Activated naive CD8-positive, alpha-beta T cell treated with anti-CD3 and anti-CD28 coated beads for 36 hours (primary cell): ENCODE measurements at places on chromosomes 16 and 17.

DNA sequence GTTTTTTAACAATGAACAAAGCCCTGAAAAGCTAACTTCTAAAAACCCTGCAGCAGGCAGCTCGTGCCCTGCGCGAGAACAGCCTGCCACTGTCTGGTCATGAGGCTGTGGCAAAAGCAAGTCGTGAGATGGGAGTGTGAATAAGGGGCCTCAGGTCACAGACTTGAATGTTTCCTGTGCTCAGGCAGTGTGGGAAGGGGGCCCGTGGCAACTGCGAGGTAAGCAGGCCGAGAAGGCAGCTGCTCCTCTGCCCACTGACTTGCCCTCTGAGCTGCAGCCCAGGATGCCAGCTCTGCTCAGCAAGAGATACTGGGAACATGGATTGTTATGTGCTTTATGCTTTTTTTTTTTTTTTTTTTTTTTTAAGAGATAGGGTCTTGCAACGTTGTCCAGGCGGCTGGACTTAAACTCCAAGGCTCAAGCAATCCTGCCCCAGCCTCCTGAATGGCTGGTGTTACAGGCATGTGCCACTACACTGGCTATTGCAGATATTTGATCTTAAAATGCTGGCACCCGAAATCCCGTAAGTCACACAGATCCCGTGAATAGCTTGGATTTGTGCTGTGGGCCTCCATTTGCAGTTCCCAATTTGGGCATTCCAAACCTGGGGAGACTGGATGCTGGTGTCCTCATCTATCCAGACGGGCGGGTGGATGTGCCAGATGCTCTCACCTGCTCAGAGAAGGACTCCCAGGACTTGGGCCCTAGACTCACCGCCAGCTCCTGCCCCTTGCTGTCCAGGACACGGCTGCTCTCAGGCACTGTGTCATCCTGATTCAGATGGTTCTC is 44.0 kb downstream of the UBN1 start:
- H3K36me3 ChIP-seq = no peaks in the 10 kb centered on the region
- no peaks in the 10 kb centered on the region for H3K4me1 ChIP-seq
- no peak overlapping the region for H3K27ac ChIP-seq

- H3K27ac ChIP-seq = no peak overlapping the region
- no peak overlapping the region for H3K4me3 ChIP-seq
- peaks cover 31% of the 10 kb centered on the region for H3K4me1 ChIP-seq
- peaks cover 4% of the 10 kb centered on the region for H3K27me3 ChIP-seq
- no peak for DNase-seq
Measured at GRCh38 chr17:3735515-3735914, 11.8 kb downstream of the HASPIN start.

GRCh38 chr17:78840530-78840779 is 159 bp downstream of the USP36 start:
- DNase-seq = no peak
- H3K27ac ChIP-seq = peak overlapping the region; percentile 95
- peaks cover 36% of the 10 kb centered on the region for H3K36me3 ChIP-seq
- H3K4me1 ChIP-seq = peaks cover 29% of the 10 kb centered on the region
- H3K27me3 ChIP-seq = no peaks in the 10 kb centered on the region
- H3K4me3 ChIP-seq = peak overlapping the region; percentile 88

DNA sequence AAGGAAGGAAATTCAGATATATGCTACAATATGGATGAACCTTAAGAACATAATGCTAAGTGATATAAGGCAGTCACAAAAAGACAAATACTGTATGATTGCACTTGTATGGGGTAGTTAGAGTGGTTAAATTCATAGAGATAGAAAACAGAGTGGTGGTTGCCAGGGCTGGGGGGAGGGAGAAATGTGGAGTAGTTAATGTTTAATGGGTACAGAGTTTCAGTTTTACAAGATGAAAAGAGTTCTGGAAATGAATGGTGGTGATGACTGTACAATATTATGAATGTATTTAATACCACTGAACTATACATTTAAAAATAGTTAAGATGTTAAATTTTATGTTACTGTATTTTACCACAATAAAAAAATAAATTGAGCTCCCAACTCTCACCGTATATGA is 157.9 kb downstream of the TOX3 start:
- no peak for DNase-seq
- H3K27ac ChIP-seq = no peak overlapping the region
- H3K27me3 ChIP-seq = no peaks in the 10 kb centered on the region
- no peak overlapping the region for H3K4me3 ChIP-seq

DNA sequence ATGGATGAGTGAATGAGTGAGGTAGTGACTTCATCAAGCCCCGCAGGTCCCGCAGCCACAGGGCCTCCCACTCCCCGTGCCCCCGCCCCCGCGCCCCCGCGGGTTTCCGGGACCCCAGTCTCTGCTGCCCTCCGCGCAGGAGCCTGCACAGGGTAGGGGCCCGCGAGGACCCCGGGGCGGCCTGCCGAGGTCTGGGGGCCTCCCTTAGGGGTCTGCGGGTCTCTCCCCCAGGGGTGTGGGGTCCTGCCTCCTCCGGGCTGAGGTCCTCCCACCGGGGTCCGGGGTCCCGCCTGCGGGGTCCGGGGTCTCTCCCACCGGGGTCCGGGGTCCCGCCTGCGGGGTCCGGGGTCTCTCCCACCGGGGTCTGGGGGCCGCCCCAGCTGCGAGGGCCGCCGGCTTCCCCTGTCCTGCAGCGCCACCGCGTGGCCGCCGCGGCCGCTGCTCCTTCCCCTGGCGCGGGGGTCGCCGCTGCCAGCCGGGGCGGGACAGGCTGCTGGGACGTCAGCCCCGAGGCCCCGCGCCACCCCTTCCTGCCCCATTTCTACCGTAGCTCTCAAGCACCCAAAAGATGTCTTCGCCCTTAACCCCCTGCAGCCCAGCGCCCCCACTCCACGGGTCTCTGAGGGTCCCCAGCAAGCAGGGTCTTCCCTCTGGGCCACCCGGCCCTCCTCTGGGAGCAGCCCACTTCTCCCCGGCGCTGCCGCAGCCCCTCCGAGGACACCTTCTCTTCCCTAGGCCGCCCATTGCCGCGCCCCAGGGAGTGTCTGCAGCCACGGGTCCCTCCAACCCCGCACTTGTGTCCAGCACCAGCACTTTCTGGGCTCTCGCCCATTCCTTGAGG is 10.4 kb upstream of the CHMP6 start:
- H3K4me1 ChIP-seq = peaks cover 8% of the 10 kb centered on the region
- no peak overlapping the region for H3K4me3 ChIP-seq
- H3K27ac ChIP-seq = no peak overlapping the region
- H3K36me3 ChIP-seq = no peaks in the 10 kb centered on the region
- H3K27me3 ChIP-seq = peaks cover 22% of the 10 kb centered on the region

DNA sequence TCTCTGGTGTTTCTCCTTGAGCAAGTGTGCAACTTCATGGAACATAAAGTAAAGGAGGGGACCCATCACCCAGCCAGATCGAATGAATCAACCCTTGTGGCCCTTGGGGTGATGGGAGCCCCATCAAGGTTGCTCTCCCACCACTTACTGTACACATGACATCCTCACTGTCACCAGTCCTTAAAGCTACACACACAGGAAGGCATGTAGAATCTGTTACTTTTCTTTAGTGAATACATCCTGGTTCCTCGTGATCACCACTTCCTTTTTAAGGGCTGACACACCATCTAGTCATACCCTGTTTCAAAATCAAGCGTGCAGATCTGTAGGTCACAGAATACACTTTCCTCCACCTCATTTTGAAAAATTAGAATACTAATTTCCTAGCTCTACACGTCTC is 22.6 kb upstream of the MPHOSPH6 start:
- peak; percentile 7 for DNase-seq
- peaks cover 19% of the 10 kb centered on the region for H3K4me1 ChIP-seq
- peaks cover 1% of the 10 kb centered on the region for H3K36me3 ChIP-seq
- peak overlapping the region; percentile 89 for H3K27ac ChIP-seq

DNA sequence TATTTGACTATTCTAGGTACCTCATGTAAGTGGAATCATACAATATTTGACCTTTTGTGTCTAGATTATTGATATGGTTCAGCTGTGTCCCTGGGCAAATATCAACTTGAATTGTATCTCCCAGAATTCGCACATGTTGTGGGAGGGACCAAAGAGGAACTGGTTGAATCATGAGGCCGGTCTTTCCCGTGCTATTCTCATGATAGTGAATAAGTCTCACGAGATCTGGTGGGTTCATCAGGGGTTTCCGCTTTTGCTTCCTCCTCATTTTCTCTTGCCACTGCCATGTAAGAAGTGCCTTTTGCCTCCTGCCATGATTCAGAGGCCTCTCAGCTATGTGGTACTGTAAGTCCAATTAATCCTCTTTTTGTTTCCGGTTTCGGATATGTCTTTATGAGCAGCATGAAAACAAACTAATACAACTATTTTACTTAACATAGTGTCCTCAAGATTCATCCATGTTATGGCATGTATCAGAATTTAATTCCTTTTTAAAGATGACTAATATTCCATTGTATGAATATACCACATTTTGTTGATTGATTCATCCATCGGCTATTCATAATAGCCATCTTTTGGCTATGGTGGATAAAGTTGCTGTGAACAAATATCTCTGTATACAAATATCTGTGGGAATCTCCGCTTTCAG is 129.1 kb downstream of the FTO start:
- DNase-seq = no peak
- no peaks in the 10 kb centered on the region for H3K27me3 ChIP-seq
- H3K27ac ChIP-seq = no peak overlapping the region

- no peaks in the 10 kb centered on the region for H3K27me3 ChIP-seq
- no peak overlapping the region for H3K27ac ChIP-seq
- H3K36me3 ChIP-seq = peaks cover 6% of the 10 kb centered on the region
- DNase-seq = no peak
- no peak overlapping the region for H3K4me3 ChIP-seq
- peaks cover 19% of the 10 kb centered on the region for H3K4me1 ChIP-seq
Measured at GRCh38 chr17:73617501-73617900, 26.7 kb downstream of the SDK2 start.

GRCh38 chr16:90070440-90070839 is 6.7 kb downstream of the PRDM7 start:
- no peaks in the 10 kb centered on the region for H3K36me3 ChIP-seq
- no peak for DNase-seq
- H3K27me3 ChIP-seq = peaks cover 4% of the 10 kb centered on the region
- H3K4me3 ChIP-seq = no peak overlapping the region
- no peak overlapping the region for H3K27ac ChIP-seq
- H3K4me1 ChIP-seq = no peaks in the 10 kb centered on the region

DNA sequence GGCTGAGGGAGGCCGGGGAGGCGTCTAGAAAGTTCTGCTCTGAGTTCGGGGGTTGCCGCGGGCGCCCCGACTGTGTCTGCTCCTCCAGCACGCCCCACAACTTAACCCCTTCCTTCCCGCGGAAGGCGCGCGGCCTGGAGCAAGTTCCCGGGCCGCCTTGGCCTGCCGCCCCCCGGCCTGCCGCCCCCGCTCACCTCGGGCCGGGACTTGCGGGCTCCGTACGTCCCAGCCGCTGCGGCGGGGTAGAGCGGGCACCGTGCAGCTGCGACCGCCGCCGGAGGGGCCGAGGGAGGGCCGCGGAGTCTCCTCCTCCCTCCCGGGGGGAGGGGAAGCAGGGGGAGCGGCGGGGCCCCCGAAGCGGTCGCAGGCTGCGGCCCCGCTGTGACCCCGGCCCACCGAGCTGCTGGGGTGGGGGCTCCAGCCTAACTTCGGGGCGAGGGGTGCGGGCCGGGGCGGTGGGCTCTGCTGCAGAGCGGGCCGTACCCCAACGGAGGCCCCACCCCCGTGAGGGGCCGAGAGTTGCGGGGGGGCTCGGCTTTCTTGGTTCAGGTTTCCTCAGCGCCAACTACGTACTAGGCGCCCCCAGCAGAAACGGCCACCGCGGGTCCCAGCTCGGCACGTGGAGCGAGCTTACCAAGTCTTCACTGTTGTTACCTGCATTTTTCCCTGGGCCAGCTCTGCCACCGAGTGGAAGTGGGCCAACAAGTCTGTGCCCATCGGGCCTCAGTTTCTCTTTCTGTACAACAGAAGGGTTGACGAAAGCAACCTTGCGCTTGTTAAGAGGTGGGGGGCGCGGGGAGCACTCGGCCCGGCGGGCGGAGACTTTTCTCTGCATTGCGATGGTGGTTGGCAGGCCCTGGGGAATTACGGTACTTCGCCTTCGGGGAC is at the start of gene CCDC102A:
CCDC102A (minus strand) TSS at position 266 of the 888 bp plus-strand sequence. CDS start 7,394 bp downstream, outside the sequence.
- peak; percentile 62 for DNase-seq
- H3K4me1 ChIP-seq = peaks cover 59% of the 10 kb centered on the region
- peaks cover 2% of the 10 kb centered on the region for H3K36me3 ChIP-seq
- peak within 1 kb of the TSS; percentile 92 for H3K27ac ChIP-seq

- DNase-seq = peak; percentile 54
- H3K27ac ChIP-seq = peak overlapping the region; percentile 93
- peaks cover 53% of the 10 kb centered on the region for H3K4me1 ChIP-seq
- no peaks in the 10 kb centered on the region for H3K27me3 ChIP-seq
- H3K36me3 ChIP-seq = peaks cover 1% of the 10 kb centered on the region
Measured at GRCh38 chr17:51119415-51120356, 982 bp downstream of the SPAG9 start.

DNA sequence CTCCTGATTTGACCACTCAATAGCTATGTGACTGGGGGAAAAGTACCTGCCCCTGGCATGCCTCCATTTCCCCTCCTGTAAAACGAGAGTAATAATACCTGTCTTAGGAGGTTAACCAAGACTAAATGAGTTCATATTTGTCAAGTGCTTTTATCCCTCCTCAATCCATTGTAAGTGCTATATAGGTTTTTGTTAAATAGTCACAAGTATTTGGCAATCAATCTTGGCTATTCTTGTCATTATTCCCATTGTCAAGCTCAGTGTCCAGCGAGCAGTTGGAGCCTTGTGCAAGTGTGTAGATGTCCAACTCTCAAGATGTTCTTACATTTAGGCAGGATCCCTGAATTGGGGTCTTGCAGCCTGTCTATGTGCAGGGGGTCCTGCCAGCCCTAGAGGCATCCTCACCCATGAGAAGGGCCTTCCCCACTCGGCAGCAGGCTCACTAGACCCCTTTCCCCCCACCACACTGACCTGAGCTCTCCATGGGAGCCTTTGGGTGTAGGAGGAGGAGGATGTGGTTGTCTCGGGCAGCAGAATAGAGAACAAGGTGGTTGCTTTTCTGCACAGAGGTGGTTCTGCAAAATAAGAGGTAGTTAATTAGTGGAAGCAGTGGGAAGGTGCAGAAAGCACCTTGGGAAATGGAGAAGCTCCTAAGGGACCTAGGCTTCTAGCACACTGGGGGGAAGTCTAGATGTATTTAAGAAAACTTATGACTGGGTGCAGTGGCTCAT is 18.0 kb downstream of the PIK3R6 start:
- H3K27me3 ChIP-seq = no peaks in the 10 kb centered on the region
- H3K27ac ChIP-seq = no peak overlapping the region
- H3K4me3 ChIP-seq = no peak overlapping the region
- no peak for DNase-seq
- peaks cover 3% of the 10 kb centered on the region for H3K36me3 ChIP-seq
- H3K4me1 ChIP-seq = peaks cover 6% of the 10 kb centered on the region

GRCh38 chr16:85998868-85999729 is 100.1 kb downstream of the IRF8 start:
- no peak for DNase-seq
- H3K36me3 ChIP-seq = no peaks in the 10 kb centered on the region
- peak overlapping the region; percentile 13 for H3K4me3 ChIP-seq
- H3K27me3 ChIP-seq = peaks cover 4% of the 10 kb centered on the region

- no peak for DNase-seq
- no peak overlapping the region for H3K4me3 ChIP-seq
- no peaks in the 10 kb centered on the region for H3K27me3 ChIP-seq
- no peak overlapping the region for H3K27ac ChIP-seq
- peaks cover 20% of the 10 kb centered on the region for H3K4me1 ChIP-seq
- no peaks in the 10 kb centered on the region for H3K36me3 ChIP-seq
Measured at GRCh38 chr16:31256466-31256865, 3.3 kb upstream of the ITGAM start.
